Gastroesophageal sphincter (tissue), 4 donors: ENCODE measurements at places on chromosomes 1 and 21. TPM values are rescaled to one million over a fixed set of nuclear protein-coding genes. Genes with fewer than 3 reads are reported as not detected.

GRCh38 chr1:162855461-162856150 is 5.4 kb downstream of the CCDC190 start:
- ATAC-seq = no peak

DNA sequence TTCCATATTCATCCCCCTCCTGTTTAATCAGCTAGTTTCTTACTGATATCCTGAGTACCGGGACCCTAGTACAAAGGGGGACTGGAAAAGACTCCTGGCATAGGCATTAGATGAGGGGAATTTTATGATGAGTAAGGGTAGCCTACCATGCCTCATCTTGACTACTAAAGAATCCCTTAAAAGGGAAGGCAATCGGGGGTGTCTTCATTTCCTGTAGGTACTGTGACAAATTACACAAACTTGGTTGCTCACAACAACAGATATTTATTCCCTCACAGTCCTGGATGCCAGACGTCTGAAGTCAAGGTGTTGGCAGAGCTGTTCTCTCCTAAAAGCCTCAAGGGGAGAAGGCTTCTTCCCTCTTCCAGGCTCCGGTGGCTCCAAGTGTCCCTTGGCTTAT is 28.9 kb upstream of the RUNX1 start:
- no peak for ATAC-seq

DNA sequence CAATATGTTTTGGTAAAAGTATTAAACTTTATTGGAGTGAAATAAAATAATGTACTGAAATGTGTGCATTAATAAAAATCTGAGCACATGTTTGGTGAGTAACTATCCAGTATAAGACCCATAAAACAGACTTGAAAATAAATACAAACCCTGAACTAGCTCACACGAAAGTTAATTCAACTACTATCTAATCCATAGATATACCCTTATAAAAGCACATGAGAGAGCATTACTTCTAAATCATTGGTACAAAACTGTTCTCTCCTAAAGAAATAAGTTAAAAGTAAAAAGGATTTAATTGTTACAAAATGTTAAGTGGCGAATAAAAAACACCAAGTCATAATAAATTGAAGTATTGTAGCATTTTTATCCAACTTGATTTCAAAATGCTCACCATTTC is 295.6 kb downstream of the PTPRC start:
- ATAC-seq = no peak

GRCh38 chr1:233368789-233369130 is 41.2 kb downstream of the MAP3K21 start:
- ATAC-seq = no peak

DNA sequence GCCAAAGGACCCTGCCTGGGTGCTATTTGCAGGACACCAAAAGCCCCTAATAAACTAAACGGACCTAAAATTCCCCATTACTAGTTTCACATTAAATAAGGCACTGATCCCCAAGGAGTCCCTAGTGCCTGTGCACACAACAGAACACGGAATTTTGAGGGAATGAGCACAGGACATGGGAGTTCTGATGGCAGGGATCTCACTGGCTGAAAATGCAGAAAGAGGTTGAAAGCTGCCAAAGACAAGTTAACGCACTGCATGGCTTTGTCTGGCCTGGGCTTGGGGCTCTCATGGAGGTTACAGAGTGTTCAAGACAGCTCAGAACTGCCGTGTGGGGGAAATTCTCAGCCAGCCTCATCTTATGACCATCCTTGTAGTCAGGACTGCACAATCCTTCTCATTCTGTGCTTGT is 15.6 kb upstream of the ATP1B1 start:
- no peak for ATAC-seq

DNA sequence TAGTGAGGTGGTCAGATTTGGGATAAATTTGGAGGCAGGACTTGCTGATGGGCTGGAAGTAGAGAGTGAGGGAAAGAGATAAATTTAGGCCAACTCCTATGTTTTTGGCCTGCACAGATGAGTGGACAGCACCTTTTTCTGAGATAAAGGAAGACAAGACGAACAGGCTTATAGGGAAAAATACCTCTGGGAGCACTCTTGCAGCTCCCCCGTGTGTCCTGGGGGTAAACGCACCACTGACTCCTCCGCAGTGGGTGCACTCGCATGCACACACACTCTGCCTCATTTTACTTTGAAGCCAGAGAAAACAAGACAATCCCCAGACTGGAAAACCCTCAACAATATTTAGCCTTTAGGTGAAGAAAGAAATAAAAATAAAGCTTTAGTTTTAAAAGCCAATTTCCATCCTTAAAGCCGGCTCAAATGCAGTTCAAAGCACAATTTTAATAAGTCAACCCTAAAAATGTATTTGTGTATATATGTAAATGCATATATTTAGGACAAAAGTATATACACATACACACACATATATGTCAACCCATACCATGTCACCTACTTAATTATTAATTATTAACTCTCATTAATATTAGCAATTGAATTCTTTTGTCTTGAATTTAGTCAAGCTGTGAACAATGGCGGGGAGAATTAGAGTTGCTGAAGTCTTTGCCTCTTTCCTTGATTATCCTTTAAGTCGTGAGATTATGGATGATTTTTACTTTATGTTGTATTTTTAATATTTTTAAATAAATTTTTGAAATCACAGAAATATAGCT is 341.8 kb downstream of the ZNF326 start:
- no peak for ATAC-seq

AKR7A3 gene
- total RNA-seq = 0.27 TPM
